ENCODE measurements at places on chromosomes 5 and 9. TPM values are rescaled to one million over a fixed set of nuclear protein-coding genes. Genes with fewer than 3 reads are reported as not detected.

FOXD4L3 gene
- polyA plus RNA-seq = not detected

MYOT gene
- polyA plus RNA-seq = 2.2 TPM

NDUFA8 gene
- 76.0 TPM for polyA plus RNA-seq

TAF11L10 gene
- polyA plus RNA-seq = not detected

NEUROG1 gene
- not detected for polyA plus RNA-seq

ADAMTSL2 gene
- polyA plus RNA-seq = 1.9 TPM

ACOT12 gene
- polyA plus RNA-seq = 0.78 TPM

GRCh38 chr5:124923131-124923530 is 176.7 kb upstream of the ZNF608 start:
- DNase-seq = no peak

DNA sequence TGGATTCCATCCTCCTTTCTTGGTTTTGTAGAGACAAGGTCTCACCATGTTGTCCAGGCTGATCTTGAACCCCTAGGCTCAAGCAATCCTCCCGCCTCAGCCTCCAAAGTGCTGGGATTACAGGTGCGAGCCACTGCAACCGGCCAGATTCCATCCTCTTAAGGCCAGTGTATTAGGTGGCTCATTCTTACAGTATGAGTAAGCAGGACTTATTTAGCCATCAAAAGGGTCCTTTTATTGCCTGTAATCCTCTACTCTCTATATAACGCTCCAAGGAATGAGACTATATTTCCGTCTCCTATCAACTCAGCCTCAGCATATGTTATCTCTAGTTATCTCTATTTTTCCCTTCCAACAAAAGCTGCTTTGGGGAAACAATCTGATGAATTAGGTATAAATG is 3.0 kb upstream of the ERBIN start:
- no peak for DNase-seq

GRCh38 chr5:91687430-91687829 is 304.3 kb upstream of the ARRDC3 start:
- DNase-seq = no peak

GRCh38 chr5:156135531-156135930 is 191.4 kb upstream of the SGCD start:
- no peak for DNase-seq

- no peak for DNase-seq
Observed at GRCh38 chr5:159341145-159341544, 10.9 kb upstream of the IL12B start.

GRCh38 chr9:134966270-134966669 is 48.6 kb upstream of the FCN1 start:
- DNase-seq = no peak

GRCh38 chr5:127634007-127634406 is 14.9 kb upstream of the CTXN3 start:
- DNase-seq = no peak

GRCh38 chr5:16889972-16890519 is 46.0 kb downstream of the MYO10 start:
- no peak for DNase-seq

GRCh38 chr5:91119981-91120850 is 262.9 kb downstream of the ARRDC3 start:
- no peak for DNase-seq

GRCh38 chr5:4553130-4553529 is 587.0 kb upstream of the ADAMTS16 start:
- DNase-seq = no peak

- no peak for DNase-seq
Observed at GRCh38 chr9:134026581-134026980, 1.3 kb downstream of the BRD3OS start.

DNA sequence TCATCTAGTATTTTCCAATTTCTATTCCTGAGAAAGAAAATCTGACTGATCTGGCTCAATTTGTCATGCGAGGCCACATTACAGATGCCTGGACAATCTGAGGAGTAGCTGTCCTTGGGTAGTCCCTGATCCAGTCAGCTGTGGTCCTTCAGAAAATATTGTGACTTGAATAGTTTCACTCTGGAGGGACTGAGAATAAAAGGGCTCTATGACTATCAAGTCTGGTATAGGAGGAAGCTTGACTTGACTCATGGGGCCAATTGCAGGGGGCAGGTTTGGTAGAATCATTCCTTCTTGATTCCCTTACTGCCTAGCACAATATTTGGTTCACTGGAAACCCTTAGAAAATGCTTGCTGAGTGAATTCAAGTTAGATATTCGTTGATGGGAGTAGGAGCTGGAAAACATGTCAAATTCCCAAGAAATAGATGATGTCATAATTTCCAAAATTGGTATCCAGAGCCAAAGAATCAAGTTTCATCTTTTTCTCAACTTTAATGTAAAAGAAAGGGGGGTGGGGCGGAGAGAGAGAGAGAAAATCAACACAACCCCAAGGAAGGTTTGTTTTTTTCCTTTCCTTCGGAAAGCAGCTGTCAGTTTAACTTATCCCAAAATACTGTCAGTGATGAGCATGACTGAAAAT is 32.4 kb upstream of the STX17 start:
- DNase-seq = no peak

- no peak for DNase-seq
Observed at GRCh38 chr5:142862594-142862993, 92.4 kb downstream of the ARHGAP26 start.

- no peak for DNase-seq
Observed at GRCh38 chr9:114246558-114246957, 76.3 kb upstream of the ORM1 start.
